ENCODE measurements at places on chromosomes 2 and 18.

- no peak for DNase-seq
Measured at GRCh38 chr2:176018708-176019107, 16.6 kb upstream of the LNPK start.

- DNase-seq = no peak
Measured at GRCh38 chr2:215866606-215867005, 146.7 kb downstream of the MREG start.

DNA sequence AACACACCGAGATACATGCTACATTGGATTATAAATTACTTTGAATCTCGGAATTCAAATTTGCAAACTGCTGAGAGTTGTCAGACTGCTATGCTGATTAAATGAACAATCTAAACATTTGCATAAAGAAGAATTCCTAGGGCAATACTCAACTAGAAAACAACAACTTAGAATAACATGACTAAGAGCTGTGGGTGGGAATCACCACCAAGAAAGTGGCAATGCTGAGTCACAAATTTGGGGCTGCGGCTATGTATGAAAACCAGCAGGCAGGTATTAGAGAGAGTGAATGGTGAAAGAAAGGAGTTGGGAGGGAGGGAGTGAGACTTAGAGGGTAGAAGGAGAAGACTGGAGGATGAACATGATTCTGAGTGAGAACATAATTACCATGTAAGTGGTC is 559.5 kb downstream of the PIK3C3 start:
- no peak for DNase-seq

- no peak for DNase-seq
Measured at GRCh38 chr2:236675051-236675450, 105.4 kb downstream of the ACKR3 start.

GRCh38 chr18:43789234-43790000 is 512.1 kb upstream of the SYT4 start:
- no peak for DNase-seq

GRCh38 chr2:205776139-205776538 is 93.8 kb downstream of the NRP2 start:
- no peak for DNase-seq

GRCh38 chr18:49520661-49521145 is 33.7 kb upstream of the C18orf32 start:
- DNase-seq = no peak

DNA sequence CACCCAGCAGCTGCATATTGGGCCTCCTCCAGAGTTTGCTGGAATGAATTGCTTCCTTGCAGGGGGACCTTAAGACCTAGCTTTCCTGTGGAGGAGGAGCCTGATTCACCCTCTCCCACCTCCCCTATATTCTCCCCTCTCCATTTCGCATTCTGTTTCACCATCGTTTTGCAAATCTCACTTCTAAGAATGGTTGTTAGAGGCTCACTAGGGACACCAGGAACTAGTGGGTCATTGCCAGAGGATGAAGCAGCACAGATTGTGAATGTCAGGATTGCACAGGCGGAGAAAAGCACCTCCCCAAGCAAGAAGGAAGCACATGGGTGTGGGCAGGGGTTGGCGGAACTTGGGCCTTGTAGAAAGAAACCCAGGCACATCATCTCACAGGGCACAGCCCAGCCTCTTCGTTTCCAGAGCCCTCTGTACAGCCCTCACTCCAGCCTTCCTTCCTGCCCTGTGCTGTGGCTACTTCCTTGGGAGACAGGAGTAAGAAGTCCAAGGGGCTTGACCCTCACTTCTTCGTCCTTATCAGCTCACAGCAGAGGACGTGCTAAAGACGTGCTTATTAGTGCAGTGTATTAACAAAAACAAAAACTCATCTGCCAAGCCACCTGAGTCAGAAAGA is 63.4 kb downstream of the TACR1 start:
- no peak for DNase-seq

DNA sequence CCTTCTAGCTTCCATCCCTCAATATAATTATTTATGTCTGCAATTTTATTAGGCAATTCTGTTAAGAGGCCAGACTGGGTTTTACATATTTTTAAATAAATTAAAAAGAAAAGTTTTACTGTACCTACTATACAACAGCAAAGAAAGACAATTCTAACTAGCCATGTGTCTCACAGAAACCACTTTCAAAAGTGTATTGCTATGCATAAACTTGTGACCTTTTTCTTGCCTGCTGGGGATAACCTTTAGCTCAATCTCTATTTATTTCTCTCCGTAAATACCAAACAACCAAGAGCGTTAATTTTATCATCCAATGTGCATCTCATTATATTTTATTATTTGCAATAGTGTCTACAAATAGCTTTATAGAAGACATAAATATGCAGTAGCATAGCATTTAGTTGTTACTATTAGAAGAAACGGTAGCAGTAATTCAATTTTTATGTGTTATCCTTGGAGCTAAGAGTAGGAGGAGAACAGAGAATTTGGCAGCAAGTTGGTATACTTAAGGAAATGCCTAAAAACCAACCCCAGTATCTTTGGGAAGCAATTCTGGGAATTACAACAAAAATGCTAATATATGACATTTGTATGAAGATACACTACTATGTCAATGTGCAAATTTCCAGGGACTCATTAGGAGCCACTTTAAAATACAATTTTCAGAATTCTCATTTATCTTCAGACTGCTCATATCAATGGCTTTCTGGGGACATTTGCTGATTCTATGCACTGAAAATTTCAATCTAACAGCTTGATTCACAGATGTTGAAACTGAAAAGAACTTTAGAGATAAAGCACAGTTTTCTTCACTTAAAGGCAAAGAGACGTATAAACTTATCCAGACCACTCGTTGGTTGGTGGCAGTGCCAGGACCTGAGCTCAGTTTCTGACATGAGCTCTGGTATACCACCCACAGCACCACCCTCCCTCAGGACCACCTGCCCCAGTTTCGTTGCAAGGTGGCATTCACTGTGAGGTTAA is 23.0 kb upstream of the RTN4 start:
- DNase-seq = no peak

GRCh38 chr2:191295088-191295487 is 49.9 kb downstream of the MYO1B start:
- no peak for DNase-seq

DNA sequence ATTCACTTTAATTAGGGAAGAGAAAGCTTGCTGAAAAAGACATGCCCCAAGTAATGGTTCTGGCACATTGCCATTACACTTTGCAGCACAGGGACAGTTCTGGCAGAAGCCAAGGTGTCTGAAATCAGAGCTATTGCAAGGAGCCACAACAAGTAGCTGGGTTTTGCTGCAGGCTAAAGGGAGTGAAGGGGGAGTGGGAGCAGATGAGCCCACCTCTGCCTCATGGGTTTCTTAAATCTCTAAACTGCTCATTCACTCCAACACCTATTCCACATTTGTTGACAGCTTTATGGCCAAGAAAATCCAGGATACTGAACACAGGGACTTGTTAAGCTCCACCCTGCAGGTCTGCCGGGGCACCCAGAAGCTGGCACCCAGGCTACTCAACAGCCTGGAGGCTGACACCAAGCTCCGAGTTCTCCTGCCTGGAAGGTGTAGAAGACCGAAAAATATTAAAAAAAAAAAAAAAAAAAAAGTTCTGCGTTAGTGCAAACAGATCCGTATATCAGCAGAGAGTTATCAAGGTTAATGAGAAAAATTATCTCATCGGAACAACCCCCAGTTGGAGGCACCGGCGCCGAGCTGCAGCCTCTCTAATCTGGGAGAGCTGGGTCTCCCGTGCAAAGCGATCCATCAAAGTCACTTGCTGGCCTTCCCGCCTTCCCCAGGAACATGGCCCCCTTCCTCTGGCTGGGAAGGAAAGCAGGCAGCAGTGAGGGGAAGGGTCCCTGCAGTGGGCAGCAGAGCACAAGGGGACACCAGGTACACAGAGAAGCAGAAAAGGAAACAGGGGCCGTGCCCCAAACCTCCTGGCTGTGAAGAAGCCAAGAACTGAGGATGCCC is 123.7 kb downstream of the HNMT start:
- no peak for DNase-seq

GRCh38 chr2:6934345-6934744 is 17.1 kb downstream of the RNF144A start:
- DNase-seq = no peak

DNA sequence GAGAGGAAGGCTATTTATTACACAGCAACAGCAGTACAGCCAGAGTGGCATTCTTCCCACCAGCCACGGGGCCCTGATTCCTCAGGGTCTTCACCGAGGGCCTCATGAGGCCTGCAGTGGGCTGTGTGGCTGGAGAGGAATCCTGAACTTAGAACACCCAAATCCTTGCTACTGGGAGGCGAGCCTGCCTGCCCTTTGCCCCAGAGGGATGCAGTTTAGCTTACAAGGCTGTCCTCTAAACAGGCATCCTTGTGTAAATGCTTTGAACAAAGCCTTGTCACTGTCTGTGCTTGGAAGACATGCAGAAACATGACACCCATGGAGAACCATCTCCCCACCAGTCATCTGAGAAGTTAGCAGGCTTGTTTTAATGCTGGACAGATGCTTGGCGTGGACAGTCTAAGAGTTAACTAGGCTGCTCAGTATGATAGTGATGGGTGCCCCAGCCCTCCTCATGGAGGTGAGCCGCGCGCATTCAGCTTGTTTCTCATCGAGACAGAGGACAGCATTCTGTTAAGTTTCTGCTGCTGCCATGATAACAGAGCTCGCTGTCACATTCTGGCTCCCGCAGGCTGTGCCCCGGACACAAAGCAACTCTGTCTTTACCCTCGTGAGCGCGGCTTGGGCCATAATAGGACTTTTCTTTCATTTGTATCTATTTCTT is 42.9 kb downstream of the ADI1 start:
- DNase-seq = no peak

DNA sequence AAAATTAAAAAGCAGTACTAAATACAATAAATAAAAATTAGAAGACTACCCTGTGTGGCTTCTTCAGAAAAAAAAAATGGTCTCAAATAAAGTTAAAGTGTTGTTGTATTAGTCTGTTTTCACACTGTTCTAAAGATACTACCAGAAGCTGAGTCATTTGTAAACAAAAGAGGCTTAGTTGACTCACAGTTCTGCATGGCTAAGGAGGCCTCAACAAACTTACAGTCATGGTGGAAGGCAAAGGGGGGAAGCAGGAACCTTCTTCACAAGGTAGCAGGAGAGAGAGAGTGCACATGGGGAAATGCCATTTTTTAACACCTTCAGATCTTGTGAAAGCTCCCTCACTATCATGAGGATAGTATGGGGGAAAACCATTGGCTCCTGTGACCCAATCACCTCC is 612.8 kb downstream of the RNF144A start:
- DNase-seq = no peak

DNA sequence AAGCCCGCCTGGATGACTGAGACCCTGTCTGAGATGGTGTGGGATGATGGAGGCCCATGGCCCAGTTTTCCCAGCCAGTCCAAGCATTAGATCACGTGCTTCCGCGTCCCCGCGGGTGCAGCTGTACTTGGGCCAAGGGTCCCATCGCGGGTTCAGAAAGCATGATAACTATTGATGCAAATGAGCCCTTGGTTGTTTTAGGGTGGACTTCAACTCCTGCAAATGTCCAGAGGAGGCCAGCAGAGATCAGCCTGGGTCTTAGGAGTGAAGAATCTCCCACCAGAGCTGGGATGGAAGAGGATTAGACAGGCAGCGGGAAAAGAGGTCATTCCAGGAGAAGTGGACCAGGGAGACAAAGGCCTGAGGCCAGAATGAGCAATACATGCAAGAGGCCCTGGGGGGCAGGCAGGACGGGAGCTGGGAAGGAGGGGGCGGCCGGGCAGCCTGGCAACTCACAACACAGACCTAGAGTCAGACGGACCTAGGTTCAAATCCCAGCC is 89.9 kb upstream of the TMEM247 start:
- no peak for DNase-seq

DNA sequence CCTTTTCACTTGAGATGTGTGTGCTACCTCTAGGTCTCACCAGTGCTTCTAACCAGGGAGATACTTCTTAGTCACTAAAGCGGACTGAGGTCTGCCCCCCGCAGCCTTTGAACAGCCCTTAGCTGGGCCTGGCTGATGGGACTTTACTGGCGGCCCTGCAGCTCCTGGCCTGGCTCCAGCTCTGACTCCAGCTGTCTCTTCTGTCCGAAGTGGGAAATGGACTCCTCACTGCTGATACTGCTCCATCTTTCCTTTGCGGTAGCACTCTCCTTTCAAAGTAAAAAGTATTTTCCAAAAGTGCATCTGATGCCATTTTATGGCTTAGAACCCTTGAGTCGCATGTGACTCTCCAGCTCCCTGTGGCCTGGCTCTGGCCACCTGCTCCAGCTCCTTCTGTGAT is 64.5 kb downstream of the ATP9B start:
- DNase-seq = no peak

- DNase-seq = no peak
Measured at GRCh38 chr2:220894069-220894468, 678.0 kb downstream of the EPHA4 start.

- DNase-seq = no peak
Measured at GRCh38 chr2:152499896-152500735, 165.1 kb downstream of the FMNL2 start.

- DNase-seq = no peak
Measured at GRCh38 chr2:230864122-230864604, 579 bp upstream of the ITM2C start.

- DNase-seq = no peak
Measured at GRCh38 chr2:220916931-220917330, 655.2 kb downstream of the EPHA4 start.

GRCh38 chr18:2197946-2198345 is 373.4 kb downstream of the METTL4 start:
- DNase-seq = no peak

DNA sequence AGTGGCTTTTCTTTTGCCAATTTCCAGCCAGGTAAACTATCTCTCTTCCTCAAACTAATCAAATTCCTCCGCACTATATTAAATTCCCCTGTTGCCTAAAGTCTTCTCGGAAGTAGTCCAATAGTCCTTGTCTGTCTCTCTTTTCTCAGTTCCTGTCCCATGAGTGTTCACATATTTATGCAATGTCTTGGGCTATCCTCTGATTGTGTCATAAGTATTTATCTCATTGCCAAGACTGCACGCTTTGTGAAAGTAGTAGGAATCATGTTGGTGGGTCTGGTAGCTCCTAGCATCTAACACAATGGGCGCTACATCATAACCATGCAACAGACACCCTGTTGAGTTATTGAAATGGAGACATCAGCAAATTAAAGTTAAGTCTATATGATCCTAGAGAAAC is 59.9 kb upstream of the POU3F3 start:
- DNase-seq = no peak

GRCh38 chr2:133054297-133054696 is 384.3 kb upstream of the LYPD1 start:
- DNase-seq = no peak

DNA sequence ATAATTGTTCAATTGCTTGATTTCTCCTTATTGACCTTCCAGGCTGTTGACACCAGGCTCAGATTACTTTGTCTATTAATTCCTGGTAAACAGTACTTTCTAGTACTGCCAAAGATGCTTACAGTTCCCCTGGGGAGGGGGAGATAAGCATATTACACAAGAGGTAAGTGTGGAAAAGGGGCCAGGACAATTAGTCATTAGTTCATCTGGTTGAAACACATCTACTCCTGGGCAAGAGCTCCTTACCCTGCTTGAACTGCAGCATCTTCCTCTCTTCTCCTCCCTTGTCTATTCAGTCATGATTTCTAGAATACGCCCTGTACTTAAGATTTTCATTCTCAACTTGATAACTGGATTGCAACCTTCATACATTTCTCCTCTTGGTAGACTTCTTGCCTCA is 10.4 kb upstream of the SPATS2L start:
- DNase-seq = no peak

Measured in stimulated activated CD8-positive, alpha-beta memory T cell treated with anti-CD3 and anti-CD28 coated beads, Interleukin-7, amount 100 ng/mL, for 1 hour (primary cell).